Osteocyte (in vitro differentiated cells): ENCODE measurements at places on chromosomes 3 and 15. TPM values are rescaled to one million over a fixed set of nuclear protein-coding genes. Genes with fewer than 3 reads are reported as not detected.

DNA sequence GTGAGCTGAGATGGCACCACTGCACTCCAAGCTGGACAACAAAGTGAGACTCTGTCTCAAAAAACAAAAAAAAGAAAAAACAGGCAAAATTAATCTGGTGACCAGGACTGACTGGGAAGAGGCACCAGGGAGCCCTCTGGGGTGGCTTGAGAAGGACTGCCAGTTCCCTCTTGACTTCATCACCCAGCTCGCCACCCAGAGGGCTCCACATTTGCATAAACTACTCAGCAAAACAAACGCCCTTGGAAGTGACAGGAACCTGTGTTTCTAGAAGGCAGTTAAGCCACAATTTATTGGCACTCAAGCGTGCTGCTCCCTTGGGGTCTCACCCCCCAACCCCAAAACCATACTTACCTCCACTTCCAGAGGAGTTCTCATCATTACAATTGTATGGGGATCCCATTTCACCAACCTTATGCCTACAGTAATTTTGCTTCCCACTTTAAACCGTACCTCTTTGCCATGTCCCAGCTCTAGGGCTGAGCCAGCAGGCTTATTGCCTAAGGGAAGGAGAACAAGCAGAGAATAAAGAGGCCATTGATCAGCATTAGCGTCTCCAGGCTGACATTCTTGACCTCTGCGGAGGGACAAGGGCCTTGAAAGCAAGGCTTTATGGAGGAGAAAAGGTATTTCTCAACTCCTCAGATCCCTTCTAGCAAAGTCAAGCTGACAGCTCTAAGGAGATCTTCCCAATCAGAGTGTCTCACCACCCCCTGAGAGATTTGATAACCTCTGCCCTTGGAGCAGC lies 357.4 kb downstream of the SHQ1 start:
- no peak overlapping the region for H3K27ac ChIP-seq
- no peaks in the 10 kb centered on the region for H3K27me3 ChIP-seq
- H3K4me3 ChIP-seq: no peak overlapping the region
- peaks cover 39% of the 10 kb centered on the region for H3K4me1 ChIP-seq

DNA sequence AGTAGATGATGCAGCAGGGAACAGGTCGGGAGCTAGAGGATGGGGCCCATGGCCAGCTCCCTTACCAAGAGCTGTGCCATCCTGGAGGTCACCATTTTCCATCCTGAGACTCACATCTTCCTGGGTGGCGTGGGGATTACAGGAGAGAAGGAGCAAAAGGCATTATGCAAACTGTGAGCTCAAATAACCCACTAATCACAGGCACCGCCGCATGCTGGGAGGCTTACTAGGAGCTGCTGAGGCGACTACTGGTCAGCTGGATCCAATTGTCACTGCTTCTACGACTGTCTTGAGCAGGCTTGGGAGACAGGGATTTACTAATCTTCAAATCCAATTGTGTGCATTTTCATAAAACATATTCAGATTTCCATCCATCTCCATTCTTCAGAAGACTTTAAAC lies 12.5 kb upstream of the KBTBD12 start:
- DNase-seq: no peak
- H3K27ac ChIP-seq: no peak overlapping the region
- H3K27me3 ChIP-seq: peaks cover 3% of the 10 kb centered on the region
- H3K4me1 ChIP-seq: no peaks in the 10 kb centered on the region
- H3K4me3 ChIP-seq: no peak overlapping the region
- no peaks in the 10 kb centered on the region for H3K36me3 ChIP-seq

GRCh38 chr15:99703603-99704443 lies 29.4 kb downstream of the LYSMD4 start:
- peaks cover 59% of the 10 kb centered on the region for H3K4me1 ChIP-seq
- peak overlapping the region; percentile 24 for H3K4me3 ChIP-seq
- no peaks in the 10 kb centered on the region for H3K27me3 ChIP-seq
- H3K36me3 ChIP-seq: peaks cover 16% of the 10 kb centered on the region
- peak overlapping the region; percentile 92 for H3K27ac ChIP-seq

GRCh38 chr15:69861331-69862171 lies 236.2 kb downstream of the TLE3 start:
- no peak overlapping the region for H3K4me3 ChIP-seq
- H3K4me1 ChIP-seq: peaks cover 19% of the 10 kb centered on the region
- no peak for DNase-seq
- H3K27me3 ChIP-seq: peaks cover 4% of the 10 kb centered on the region
- peak overlapping the region; percentile 29 for H3K27ac ChIP-seq
- H3K36me3 ChIP-seq: no peaks in the 10 kb centered on the region

DNA sequence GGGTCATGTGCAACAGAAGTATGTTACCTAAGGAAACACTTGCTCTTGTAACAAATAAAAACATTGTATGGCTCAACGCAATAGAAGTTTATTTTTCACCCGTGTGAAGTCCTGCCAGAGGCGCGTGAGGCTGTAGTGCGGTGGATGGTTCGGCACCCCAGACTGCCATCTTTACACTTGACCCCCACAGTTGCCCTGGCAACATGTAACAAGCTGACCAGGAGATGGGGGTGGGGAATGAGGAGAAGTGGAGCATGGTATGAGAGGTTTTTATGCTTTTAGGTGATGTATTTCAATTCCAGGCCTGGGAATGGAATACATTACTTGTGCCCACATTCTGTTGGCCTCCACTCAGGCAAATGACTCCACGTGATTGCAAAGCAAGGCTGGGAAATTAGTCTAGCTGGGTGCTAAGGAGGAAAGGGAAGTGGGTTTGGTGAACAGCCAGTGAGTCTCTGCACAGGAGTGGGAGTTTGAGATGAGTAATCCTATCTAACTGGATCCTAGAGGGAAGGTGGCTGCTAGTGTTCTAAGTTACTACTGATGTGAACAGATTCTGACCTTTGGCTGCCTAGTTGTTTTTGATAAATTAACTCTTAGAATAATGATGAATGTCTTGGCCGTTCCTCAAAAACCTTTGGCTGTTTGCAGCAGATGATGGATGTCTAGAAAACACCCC lies 33.8 kb upstream of the GREM1 start:
- no peak overlapping the region for H3K27ac ChIP-seq
- DNase-seq: no peak
- H3K36me3 ChIP-seq: no peaks in the 10 kb centered on the region
- H3K27me3 ChIP-seq: no peaks in the 10 kb centered on the region
- peaks cover 25% of the 10 kb centered on the region for H3K4me1 ChIP-seq
- no peak overlapping the region for H3K4me3 ChIP-seq

DNA sequence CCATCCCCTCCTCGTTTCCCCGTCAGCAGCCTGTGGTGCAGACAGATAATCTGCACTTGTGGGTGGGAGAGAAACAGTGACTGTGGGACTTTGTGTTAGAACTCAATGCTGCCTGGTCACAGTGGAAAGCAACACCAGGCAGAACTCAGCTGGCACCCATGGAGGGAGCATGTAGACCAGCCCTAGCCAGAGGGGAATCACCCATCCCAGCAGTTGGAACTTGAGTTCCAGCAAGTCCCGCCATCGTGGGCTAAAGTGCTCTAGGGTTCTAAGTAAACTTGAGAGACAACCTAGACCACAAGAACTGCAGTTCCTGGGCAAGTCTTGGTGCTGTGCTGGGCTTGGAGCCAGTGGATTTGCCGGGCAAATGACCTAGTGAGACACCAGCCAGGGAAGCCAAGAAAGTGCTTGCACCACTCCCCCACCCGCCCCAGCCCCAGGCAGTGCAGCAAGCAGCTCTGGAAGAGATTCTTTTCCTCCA lies 24.4 kb downstream of the ISG20 start:
- H3K36me3 ChIP-seq: peaks cover 1% of the 10 kb centered on the region
- H3K27me3 ChIP-seq: no peaks in the 10 kb centered on the region
- DNase-seq: peak; percentile 42
- peaks cover 59% of the 10 kb centered on the region for H3K4me1 ChIP-seq

GRCh38 chr15:67873777-67874176 lies 33.9 kb upstream of the RNU6-1 start:
- no peaks in the 10 kb centered on the region for H3K27me3 ChIP-seq
- no peak overlapping the region for H3K27ac ChIP-seq
- H3K36me3 ChIP-seq: no peaks in the 10 kb centered on the region
- H3K4me3 ChIP-seq: no peak overlapping the region
- DNase-seq: peak; percentile 38

DNA sequence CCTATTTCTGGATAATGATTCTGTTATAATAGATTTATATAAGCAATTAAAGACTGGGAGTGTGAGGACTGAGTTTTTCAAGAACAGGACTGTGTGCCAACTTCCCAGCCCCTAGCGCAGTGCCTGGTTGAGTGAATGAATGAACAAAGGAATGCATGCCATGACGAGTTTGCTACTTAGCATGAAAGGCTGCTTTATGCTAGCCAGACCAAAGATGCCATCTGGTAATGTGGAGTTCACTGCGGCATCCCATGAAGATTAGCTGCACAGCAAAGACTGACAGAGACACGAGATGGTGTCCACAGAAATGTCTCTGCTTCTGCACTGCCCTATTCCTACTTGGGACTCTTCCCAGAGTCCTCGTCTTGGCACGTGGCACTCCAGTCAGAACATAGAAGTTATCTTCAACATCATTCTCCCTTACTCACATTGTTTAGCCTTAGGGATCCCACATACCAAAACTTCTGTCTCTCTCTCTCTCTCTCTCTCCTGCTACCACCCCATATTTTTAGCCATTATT lies 283.9 kb upstream of the CTNNB1 start:
- no peaks in the 10 kb centered on the region for H3K4me1 ChIP-seq
- H3K27ac ChIP-seq: no peak overlapping the region
- DNase-seq: no peak
- no peaks in the 10 kb centered on the region for H3K36me3 ChIP-seq
- no peaks in the 10 kb centered on the region for H3K27me3 ChIP-seq

- no peaks in the 10 kb centered on the region for H3K27me3 ChIP-seq
- peaks cover 28% of the 10 kb centered on the region for H3K4me1 ChIP-seq
- no peak overlapping the region for H3K4me3 ChIP-seq
- DNase-seq: no peak
- peaks cover 2% of the 10 kb centered on the region for H3K36me3 ChIP-seq
These were observed 716.5 kb upstream of the GOLIM4 start for GRCh38 chr3:168812234-168812633.

DNA sequence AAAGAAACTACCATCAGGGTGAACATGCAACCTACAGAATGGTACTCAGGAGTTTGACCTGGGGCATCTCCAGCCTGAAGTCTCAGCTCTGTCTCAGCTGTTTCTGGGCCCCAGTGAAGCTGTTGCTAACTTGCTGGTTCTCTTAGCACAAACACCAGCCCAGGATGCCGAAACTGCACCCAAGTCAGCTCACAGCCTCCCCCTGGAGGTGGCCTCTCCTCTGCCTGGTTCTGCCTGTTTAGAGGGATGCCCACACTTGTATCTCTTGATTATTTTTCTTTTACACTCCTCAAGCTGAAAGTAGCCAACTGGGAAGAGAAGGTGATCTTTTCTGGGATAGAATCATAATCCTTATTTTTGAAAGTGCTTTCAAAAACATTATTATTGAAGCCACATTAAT lies 289.0 kb upstream of the RASGRP1 start:
- no peaks in the 10 kb centered on the region for H3K27me3 ChIP-seq
- no peak overlapping the region for H3K4me3 ChIP-seq
- H3K36me3 ChIP-seq: no peaks in the 10 kb centered on the region

DNA sequence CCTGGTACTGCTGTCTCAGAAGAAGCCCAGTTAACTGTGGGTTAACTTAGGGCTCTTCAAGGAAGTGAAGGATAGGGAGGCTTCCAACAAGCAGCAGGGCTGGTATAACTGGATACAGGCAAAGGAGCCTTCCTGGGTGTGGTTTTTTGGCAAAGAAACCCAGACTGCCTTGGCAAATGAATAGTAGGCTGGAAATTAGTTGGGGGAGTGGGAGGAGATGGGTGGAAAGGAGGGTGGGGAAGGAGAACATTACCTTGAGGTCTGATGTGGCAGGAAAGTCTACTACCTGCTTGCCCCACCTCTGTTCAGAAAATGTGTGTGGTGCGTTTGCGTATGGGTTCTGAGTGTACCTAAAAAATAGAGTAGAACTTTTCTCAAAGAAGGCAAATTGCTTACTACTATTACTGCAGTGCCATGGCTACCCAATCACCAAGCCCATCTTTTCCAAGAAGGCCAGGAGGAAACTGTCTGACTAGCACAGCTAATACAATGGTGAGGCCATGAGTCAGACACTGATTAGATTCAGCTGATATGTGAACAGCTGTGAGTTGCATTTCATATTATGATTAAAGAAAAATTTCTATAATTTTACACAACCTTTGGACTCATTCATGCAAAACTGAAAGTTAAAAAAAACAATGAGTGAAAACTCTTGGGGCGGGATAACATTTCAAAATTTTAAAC lies 55.2 kb downstream of the SPTSSB start:
- H3K27me3 ChIP-seq: peaks cover 10% of the 10 kb centered on the region
- no peak overlapping the region for H3K27ac ChIP-seq
- no peaks in the 10 kb centered on the region for H3K36me3 ChIP-seq
- no peaks in the 10 kb centered on the region for H3K4me1 ChIP-seq
- no peak overlapping the region for H3K4me3 ChIP-seq

- H3K4me1 ChIP-seq: no peaks in the 10 kb centered on the region
- no peak for DNase-seq
- H3K36me3 ChIP-seq: no peaks in the 10 kb centered on the region
These were observed 388.1 kb downstream of the FGF12 start for GRCh38 chr3:192339214-192339613.

DNA sequence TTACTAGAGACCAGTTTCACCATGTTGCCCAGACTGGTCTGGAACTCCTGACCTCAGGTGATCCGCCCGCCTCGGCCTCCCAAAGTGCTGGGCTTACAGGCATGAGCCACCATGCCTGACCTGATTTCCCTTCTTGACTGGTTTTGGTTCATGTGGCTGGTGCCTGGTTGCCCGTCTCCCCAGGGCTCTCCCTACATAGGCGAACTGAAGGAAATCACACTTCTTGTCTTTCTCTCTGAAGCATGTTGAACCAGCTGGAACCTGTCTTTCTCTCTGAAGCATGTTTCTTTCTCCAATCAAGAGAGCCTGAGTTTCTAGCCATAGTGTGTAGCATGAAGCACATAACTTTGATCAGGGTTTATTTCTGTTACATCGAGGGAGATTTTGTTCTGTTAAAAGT lies 16.3 kb upstream of the SAMD7 start:
- H3K4me3 ChIP-seq: no peak overlapping the region
- DNase-seq: no peak
- no peaks in the 10 kb centered on the region for H3K4me1 ChIP-seq
- H3K27me3 ChIP-seq: peaks cover 6% of the 10 kb centered on the region
- no peaks in the 10 kb centered on the region for H3K36me3 ChIP-seq

DNA sequence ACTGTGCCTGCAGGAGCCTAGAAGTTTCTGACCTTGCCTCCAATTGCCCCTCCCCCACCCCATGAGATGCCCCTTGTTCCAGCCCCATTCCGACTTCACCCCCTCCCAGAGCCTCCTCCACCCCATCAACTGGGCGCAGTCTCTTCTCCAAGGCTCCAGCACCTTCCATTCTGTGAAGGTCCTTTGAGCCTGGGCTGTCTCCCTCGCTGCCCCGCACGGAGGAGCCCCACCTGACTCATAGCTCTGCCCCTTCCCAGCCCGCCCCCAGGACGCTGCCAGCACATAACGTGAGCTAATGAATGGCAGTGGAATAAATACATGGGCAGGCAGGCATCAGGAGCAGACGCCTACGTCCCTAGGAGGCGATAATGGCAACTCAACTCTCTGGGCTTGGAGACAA lies 113.1 kb downstream of the NUP210 start:
- DNase-seq: no peak
- H3K4me1 ChIP-seq: peaks cover 1% of the 10 kb centered on the region
- H3K36me3 ChIP-seq: no peaks in the 10 kb centered on the region

The SPSB4 gene
- 2.0 and 3.3 TPM in 2 replicates for total RNA-seq

The CATSPER2 gene
- 3.1 and 3.3 TPM in 2 replicates for total RNA-seq

The CRABP1 gene
- total RNA-seq: 3.6 and 5.2 TPM in 2 replicates

The OIP5 gene
- total RNA-seq: 2.4 and 3.1 TPM in 2 replicates

The LARP6 gene
- 119 and 123 TPM in 2 replicates for total RNA-seq

The PRR23A gene
- total RNA-seq: not detected in 2 replicates

The TEX55 gene
- not detected in 2 replicates for total RNA-seq

The TTC21A gene
- total RNA-seq: 8.7 and 10.3 TPM in 2 replicates

The SLC9C1 gene
- not detected in 2 replicates for total RNA-seq

The INSYN1 gene
- total RNA-seq: 7.9 and 8.0 TPM in 2 replicates

The IQCF5 gene
- total RNA-seq: not detected in 2 replicates

The AHSG gene
- not detected in 2 replicates for total RNA-seq

The CLEC3B gene
- 166 and 181 TPM in 2 replicates for total RNA-seq
